ENCODE measurements at places on chromosomes 11 and 22.

DNA sequence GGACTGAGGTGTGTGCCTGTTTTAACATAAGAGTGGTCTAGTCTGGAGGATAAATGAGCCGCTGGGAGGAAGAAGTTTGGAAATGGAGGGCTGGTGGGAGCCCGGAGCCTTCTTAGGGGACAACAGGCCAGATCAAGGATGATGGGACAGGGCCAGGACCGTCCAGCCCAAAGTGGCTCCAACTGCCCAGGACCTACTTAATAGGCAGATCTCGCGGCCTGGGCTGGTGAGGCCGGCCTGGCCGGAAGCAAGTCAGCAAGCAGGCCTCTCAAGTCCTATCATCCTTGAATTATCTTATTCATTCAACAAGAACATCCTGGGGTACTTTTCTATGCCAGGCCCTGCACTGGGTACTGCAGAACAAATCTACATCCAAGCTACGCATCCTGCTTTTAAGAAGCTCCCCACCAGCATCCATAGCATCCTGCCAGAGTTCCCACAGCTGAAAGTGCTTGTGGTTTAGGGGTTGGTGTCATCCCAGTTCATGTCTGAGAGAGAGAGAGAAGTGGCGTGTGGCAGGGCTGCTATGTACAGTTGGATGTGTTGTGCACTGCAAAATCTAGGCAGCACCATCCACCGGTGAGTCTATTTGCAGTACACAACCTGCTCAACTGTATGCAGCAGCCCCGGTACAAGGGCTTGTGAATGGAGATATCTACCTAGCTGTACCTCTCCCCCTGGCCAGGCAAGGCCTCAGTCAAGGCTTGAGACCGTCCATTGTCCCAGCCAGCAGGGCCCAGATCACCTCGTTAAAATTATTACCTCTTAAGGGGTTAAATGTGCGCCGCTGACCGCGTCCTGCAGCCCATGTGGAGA is 82.1 kb downstream of the FBLN1 start:
- no peak for DNase-seq

DNA sequence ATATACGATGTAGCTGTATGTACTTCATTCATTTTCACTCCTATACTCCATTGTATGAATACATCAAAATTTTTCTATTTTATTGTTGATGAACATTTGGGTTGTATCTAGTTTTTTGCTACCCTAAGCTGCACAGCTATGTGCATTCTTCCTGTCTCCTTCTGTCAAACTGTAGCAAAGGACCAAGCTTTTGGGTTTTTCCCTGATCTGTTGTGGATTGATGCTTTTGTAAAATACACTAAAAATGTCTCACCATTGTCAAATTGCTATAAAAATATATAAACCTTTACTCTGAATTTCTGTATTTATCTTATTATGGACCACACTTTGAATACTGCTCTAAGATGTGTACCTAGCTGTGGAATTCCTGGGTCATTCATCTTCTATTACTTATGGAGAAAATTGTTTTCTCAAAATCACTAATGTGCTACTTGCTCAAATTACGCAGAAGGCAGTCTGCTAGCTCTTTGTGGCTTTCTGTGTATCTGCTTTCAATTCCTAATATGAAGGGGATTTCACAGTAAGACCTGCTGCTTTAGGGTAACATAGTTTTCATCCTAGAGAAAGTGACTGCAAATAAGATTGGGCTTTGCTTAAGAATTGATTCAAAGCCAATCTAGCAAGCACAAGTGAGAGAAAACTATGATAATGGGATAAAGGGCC is 123.4 kb downstream of the CYP2R1 start:
- no peak for DNase-seq

DNA sequence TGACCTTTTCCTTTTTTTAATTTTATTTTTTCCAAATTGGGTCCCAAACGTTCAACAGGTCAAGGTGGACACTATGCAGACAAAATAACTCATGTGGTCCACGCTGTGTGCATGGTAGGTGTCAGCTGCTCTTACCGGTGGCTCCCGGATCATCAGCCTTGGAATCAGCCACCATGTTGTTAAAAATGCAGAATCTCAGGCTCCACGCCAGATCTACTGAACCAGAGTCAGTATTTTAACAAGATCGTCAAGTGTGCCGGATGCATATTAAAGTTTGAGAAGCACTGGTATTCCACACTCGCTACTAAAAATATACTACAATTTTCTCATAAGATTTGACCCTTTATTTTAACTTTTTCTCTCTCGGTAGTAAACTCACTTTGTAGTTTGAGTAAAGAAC is 553 bp upstream of the LDLRAD3 start:
- DNase-seq, result no peak

DNA sequence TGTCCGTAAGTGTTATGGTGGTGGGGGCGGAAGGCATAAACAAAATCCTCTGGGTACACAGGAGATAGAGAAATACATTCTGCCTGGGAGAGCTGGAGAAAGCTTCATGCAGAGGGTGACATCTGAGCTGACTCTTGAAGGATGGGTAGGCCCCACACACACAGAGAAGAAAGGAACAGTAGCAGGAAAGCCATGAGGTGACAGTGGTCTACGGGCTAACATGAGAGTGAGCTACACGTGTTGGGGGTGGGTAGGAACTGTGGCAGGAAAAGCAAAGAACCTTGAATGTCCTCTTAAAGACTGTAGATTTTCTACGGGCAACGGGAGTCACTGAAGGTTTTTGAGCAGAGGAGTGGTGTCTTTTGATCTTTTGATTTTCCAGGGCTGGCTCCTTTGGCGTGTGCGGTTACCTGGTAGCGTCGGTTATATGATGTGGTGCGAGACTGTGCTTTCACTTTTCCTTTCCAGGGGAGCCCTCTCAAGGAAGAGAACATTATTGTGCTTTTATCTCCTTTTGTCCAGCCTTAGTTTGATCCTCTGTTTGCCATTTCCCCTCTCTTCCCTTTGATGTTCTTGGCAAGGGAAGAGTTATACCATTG is 39.7 kb downstream of the ADAMTS8 start:
- DNase-seq, result no peak

DNA sequence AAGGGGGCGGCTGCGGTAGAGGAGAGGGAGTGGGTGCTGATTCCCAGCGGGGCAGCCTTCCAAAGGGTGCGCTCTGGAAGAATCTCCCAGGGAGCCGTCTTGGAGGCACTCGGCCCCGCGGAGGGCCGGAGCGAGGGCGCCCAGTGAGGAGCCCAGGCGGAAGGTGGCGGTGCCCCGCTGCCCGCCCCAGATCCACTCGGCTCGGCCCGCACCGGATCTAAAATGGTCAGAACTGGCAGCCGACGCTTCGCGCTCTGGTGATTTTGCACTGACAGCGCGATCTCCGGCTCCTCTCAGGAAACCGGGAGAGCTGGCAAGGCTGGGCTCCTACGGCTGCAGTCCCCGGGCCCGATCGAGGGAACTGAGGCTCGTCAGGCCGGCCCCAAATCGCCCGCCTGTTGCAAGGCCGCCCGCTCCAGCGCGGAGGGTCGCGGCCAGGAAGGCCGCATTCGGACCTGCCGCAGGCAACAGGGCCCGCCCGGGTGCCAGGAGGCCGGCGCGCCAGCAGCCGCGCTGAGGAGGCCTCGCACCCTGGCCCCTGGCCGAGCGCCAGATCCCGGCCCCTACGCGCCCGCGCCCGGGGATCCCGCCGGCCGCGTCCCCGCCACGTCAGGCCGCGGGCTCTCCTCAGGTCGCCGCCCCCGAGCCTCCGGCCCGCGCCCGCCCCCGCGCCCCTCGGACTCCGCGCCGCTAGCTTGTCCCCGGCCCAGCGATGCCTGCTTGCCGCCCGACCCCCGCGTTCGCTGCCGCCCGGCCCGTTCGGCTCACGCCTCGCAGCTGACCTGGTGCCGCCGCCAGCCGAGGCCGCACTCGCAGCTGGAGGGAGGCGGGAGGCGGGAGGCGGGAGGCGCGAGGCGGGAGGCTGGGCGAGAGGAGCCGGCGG is at the start of gene KLHL22:
TSS of gene KLHL22 (minus strand) at position 818 of the 883 bp plus-strand sequence. CDS start 6,584 bp downstream, outside the sequence.
- DNase-seq, result no peak

DNA sequence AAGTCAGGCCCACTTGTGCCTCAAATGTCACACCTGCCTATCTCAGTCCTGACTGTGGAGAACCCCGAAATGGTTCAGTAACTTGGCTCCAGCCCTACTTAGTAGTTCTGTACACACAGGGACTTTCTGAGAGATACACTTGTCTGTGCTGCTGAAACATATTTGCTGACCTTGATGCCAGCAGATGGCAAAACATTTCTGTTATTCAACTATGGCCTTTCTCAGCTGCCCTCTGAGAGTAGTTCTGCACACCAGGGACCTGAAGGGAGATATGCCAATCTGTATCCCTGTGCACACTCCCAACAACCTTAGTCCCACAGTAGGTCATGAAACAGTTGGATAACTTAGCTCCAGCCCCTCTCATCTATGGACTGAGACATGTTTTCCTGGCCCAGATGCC is 1651.5 kb downstream of the LRRC4C start:
- no peak for DNase-seq

DNA sequence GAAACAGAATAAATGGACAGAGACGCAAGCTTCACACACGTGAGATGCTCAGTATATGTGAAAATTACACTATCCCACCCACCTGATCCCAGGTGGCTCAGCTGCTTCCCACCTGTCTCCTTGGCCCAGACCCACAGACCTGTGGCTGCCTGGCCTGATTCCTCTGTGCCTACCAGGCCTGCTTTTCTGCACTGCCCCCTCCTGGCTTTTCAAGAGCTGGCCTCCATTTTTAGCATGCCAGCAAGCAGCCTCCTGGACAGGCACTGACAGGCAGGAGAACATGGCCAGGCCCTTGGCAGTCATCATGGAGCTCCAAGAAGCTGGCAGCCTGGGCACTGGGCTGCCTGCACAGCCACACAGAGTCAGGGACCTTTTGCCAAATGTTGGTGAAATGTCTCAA is 79.5 kb upstream of the HMGXB4 start:
- DNase-seq, result no peak

- DNase-seq, result peak; percentile 28
Observed at GRCh38 chr11:75867778-75868374, 52.9 kb downstream of the UVRAG start.

DNA sequence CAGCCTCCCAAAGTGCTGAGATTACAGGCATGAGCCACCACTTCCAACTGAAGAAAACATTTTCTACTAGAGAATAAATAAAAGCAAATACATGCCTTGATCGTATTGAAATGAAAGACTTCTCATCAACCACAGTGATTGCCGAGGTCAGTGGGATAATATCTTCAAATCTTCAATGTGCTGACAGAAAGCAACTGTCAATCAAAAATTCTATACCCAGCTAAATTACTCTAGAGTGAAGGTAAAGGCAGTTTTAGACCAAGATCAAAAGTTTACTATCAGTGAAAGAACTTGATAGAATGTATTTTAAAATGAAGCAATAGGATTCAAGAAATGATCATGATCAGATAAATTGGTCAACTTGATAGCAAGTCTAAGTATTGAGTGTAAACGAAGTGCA is 130.6 kb downstream of the BRD1 start:
- DNase-seq, result no peak

- DNase-seq, result no peak
Observed at GRCh38 chr11:127191689-127192088, 191.1 kb upstream of the KIRREL3 start.

GRCh38 chr11:71500601-71501021 is 26.5 kb upstream of the KRTAP5-7 start:
- DNase-seq, result no peak

DNA sequence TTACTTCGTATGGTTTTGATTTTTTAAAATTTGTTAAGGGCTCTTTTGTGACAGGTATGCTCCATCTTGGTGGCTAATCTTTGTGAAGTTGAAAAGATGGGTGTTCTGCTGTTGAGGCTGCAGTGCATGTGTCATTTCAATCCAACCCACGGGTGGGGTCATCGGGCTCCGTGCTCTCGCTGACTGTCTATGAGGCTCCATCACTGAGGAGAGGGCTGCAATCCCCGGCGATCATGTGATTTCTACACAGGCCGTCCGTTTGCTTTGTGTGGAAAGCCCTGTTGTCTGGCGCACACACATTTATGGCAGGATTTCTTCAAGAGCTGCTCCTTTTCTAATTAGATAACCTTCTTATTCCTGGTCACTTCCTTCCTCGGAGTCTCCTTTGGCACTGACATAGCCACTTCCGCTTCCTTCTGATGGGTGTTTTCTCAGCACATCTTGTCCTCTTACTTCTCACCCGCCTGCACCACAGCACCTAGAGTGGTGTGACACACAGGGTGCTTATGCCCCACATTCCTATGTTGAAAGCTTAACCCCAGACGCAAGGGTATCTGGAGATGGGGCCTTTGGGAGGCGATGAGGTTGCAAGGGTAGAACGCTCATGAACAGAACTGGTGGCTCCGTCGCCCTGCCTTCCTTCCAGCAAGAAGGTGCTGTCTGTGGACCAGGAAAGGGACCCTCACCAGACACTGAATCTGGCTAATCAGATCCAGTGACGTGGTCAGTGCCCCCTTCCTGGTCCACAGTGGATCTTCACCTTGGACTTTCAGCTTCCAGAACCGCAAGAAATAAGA is 9.4 kb downstream of the MOB2 start:
- no peak for DNase-seq

GRCh38 chr11:20627701-20628100 is 28.3 kb downstream of the SLC6A5 start:
- no peak for DNase-seq

DNA sequence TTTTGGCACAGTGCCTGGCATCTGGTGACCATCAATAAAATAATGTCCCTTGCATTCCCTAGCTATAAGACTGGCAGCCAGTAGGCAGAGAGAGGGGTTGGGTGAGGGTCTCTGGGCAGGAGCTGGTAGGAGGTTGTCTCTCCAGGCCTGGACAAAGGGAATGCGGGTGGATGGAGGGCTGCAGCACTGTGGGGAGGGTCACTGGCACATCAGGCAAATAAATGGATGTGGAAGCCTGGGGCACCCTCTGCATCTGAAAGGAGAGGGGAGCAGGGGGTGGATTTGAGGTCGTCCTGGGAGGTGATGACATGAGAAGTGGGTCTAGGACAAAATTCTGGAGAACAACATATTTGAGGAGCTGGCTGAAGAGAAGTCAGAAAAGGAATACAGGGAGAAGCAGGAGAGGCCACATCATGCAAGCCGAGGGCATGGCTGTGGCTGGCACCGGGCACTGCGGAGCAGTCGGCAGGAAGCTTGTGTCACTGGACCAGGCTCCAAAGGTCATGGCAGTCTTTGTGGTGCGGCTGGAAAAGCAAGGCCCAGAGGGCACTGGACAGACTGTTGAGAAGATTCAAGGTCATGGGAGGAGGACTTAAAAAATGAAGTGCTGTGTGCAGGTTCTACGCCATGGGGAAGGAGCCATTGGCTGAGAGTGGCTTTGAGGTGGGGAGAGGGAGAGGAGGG is 36.5 kb upstream of the THY1 start:
- DNase-seq, result no peak

DNA sequence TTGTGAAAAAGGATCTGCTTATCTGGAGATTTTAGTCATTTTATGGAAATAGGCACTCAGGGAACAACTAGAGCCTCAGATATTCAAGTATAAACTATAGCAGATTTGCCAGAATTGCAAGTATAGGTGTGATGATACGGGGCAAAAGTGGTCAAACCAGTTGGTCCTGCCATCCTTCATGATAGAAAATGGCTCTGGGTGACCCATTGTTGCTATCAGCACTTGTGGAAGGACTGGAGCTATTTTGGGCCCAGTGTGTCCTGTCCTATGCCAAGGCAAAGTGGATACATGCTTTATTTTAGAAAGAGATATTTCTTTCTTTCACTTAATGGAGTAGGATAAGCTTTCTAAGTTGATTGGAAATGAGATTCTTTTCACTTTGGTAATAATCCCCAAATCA is 85.2 kb downstream of the PPP6R3 start:
- DNase-seq, result no peak

GRCh38 chr11:80414181-80415165 is 973.6 kb upstream of the TENM4 start:
- DNase-seq, result no peak

All from GM18507 (cell line).